Left ventricle myocardium superior (tissue), 1 donor: ENCODE measurements at places on chromosomes 7 and 10. TPM values are rescaled to one million over a fixed set of nuclear protein-coding genes. Genes with fewer than 3 reads are reported as not detected.

The SPDYE3 gene
- total RNA-seq: not detected

The IFIT1B gene
- not detected for total RNA-seq

The ACTR3C gene
- total RNA-seq: 4.0 TPM

The LIPF gene
- not detected for total RNA-seq

The ZNF438 gene
- total RNA-seq: 13.9 TPM

The TRIM56 gene
- total RNA-seq: 16.6 TPM

- DNase-seq: peak; percentile 68
These were observed 140.1 kb downstream of the ACTR3B start for GRCh38 chr7:152899548-152900109.

DNA sequence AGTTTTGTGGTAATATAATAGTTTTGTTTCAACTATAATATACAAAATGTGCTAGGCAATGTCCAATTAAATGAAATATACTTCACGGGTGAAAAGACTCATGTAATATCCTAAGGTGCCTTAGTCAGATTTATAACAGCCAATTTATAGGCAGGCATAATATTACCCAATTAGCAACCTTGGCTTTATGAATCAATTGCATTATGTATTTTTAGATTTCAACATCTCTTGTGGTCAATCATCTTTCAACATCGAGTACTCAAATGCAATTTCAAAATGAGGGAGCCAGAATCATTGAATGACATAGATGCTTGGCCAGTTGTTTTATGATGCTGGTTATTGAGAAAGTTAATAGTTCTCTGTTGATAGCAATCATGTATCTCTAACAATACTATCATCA, 110.3 kb upstream of the SP8 start:
- no peak for DNase-seq

DNA sequence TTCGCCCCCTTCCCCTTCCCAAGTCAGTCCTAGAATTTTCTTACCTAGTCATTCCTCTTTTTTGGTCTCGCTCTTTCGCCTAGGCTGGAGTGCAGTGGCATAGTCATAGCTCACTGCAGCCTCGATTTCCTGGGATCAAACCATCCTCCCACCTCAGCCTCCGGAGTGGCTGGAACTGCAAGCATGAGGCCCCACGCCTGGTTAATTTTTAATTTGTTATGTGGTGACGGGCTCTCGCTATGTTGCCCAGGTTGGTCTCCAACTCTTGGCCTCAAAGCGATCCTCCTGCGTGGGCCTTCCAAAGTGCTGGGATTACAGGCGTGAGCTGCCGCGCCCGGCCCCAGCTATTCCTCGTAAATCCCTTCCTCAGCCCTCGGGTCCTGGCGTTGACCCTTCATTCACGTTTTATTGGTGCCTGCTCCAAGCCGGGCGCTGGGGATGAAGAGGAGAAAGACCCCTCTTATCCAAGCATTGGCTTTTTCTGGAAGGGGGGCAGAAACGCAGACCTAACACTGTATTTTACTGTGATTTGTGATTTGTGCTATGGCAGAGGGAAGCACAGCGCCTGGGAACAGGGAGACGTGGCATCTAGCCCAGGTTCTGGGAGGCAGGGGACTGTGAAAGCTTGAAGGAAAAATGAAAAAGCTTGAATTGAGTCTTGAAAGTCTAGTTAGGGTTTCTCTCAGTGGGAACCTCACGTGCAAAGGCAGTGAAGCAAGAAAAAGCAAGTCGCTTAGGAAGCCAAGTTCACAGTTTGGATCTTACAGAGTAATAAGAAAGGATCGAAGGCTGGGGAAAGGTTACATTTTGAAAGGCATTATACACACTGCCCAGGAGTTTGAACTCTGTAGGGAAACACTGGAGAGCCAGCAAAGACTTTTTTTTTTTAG, 516 bp downstream of the ZNHIT1 start:
- DNase-seq: no peak

- peak; percentile 80 for DNase-seq
These were observed 97.7 kb upstream of the EFCAB10 start for GRCh38 chr7:105678811-105679495.

DNA sequence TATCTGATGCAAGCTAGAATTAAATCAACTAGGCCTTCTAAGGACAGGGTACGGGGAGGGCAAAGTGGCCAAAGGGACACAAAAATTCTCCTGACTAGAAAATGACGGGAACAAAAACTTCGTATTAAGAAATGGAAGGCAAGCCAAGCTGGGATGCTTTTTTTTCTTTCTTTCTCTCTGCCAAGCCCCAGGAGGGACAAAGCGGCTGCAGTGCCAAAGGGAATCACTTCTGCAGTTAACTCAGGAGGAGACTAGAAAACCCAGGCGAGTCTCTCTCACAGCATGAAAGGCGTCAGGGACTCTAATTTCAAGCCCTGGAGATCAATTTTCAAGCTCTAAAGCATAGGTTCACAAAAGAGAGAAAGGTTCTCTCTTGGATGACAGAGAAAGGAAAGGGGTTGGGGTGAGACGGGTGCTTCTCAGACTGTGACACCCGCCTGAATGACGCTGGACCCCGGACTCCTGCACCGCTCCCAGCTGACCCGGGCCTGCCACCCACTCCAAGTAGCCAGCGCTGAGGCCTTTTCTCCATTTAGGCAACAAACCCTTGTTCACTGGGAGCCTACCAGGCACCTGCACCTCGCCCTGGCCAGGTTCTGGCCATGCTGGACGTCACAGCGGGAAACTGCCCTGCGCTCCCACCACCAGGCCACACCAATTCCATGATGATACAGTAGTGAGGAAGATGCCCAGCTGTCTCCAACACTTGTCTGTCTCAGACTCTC, 56.5 kb downstream of the KIAA1549 start:
- DNase-seq: no peak

DNA sequence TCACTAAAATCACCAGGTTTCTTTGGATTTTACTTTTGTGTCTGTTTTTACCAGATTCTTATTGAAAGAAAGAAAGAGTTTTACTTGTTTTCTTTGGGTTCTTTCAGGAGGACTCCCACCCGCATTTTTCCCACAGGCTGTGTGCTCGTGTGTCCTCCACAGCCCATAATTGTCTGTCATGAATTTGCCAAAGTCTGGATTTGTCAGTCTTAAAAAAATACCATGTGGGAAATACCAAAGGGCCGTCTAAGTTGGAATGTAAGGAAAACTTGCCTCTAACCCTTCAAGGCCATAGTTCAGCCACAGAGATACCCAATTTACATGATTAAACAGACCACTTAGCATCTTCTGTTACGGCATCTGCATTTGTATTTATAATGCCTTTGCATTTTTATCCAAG, 41.3 kb upstream of the INHBA start:
- no peak for DNase-seq

- peak; percentile 77 for DNase-seq
These were observed 1.4 kb downstream of the ZMIZ1 start for GRCh38 chr10:79070081-79070605.

DNA sequence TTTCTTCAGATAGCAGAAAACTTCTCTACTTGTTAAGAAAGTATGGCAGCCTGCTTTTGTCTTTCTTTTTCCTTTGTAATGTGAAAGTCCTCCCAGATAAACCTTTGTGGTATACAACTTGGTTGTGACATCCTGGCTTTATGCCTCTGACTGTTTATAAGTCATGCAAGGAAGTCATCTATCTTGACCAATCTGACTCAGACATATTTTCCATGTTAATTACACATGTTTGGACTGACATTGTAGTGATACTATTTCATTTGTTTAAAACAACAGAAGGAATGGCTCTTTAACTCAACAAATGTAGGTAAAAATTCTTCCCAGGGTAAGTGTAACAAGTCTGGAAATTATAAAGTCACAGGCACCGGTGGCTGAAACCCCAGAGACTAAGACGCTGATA, 341.6 kb upstream of the MEOX2 start:
- no peak for DNase-seq
